Right ventricle myocardium superior (tissue), 1 donor: ENCODE measurements at places on chromosomes 11 and 22.

DNA sequence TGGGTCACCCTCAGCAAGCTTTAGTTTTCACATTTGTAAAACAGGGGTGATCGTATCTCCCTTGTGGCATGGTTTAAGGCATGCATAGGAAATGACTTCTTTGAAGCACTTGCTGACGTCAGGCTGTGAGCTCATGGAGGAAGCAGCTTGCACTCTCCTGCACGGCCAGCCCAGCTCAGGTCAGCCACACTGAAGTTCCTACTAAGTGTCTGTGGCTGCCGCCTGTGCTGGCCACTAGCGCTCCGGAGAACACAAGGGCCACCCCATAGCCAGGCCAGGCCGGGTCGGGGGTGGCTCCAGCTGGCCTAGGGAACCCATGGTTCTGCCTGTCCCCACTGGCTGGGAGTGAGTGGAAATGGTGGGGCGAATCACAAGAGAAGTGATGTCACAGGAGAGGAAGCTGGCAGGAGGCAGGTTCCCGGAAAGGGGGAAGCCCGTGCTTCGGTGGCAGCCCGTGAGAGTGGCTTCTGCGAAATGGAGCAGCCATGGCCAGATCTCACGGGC, 28.2 kb downstream of the KCTD17 start:
- DNase-seq, result peak; percentile 31

GRCh38 chr11:108069947-108070346, 51.4 kb upstream of the ACAT1 start:
- no peak for DNase-seq

GRCh38 chr11:78265326-78265725, 76.6 kb downstream of the USP35 start:
- DNase-seq, result no peak

DNA sequence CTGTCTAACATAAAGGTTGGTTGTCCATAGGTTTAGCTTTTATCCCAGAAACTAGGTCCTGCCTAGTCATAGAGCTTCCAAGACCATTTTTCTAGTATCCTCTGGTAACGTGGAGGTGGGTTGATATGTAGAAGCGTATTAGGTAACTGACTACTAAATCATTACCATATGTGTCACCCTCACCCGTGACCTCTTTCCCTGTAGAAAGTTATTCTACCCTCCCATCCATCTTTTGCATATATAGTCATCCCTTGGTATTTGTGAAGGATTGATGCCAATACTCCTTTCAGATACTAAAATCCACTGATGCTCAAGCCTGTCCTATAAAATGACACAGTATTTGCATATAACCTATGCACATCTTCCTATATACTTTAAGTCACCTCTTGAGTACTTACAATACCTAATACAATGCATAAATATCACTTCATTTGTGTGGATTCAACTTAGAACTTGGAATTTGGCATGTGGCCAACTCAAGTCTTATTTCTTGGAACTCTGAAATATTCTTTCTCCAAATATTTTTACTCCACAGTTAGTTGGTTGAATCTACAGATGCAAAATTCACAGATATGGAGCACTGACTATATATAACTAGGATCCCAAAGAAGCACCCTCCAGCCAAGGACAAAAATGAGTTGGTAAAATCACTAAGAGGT, 497.0 kb upstream of the TENM4 start:
- no peak for DNase-seq

DNA sequence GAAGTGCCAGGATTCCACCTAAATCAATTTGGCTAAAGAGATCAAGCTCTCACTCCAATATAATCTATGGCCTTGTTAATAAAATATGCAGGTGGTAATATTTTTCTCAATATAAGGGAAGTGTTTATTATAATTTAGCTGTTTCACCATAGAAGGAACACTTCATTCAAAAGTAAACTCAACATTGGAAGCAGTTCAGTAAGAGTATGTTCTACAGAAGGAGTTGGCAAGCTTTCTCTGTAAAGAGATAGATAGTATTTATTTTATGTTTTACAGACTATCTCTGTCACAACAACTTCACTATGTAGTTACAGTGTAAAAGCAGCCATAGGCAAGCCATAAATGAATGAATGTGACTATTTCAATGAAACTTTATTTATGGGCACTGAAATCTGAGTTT, 313.6 kb upstream of the ANO3 start:
- DNase-seq, result no peak

GRCh38 chr11:12494699-12495098, 117.3 kb downstream of the PARVA start:
- no peak for DNase-seq

DNA sequence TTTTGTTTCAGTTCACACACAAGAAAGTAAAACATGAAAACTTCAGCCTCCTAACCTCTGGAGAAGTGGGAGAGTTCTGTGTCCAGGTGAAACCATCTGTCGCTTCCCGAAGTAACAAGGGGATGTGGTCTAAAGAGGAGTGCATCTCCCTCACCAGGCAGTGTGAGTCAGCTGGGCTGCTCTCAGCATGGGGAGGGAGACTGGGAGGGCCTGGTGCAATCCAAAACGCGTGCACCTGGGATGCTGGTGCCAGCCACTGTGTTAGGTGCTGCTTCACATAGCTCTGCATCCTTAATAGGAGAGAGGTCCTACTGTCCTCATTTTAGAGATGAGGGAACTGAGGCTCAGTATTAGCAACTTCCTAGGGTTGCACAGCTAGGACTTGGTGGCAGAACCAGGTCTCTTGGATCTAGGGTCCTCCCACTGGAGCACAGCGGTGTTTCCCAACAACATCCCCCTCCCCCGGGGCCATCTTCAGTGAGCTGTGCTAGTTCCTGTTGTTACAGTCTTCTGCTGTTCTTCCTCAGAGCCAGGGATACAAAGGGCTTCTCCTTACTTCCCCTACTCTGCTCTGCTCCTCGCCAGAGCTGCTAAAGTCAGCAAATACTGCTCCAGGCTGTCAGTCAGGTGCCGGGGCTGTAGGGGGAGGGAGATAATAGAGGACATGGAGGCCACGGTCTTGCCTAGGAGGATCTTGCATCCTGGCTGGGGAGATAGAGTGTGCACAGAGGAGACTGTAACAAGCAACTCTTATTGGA, 8.0 kb downstream of the IL10RA start:
- no peak for DNase-seq

GRCh38 chr11:77515063-77515462, 41.2 kb upstream of the PAK1 start:
- no peak for DNase-seq
